ENCODE measurements at places on chromosomes 11 and 22.

DNA sequence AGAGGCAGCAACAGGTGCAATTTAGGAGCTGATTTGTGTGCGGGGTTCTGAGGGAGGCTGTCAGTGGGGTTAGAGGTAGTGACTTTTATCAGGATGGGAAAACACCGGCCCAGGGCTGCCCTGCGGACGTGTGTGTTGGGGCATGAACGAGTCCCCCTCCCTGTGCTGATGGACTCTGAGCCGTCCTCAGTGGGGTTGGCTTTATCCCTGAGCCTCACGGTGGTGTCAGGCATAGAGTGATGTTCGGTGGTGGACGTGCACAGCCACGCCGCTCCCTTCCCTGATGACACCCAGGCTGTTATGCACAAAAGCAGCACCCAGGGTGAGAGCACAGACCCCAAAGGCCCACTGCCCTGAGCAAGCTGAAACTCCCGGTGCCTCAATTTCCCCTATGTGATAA is 809.1 kb downstream of the BRD1 start:
- DNase-seq, result no peak

DNA sequence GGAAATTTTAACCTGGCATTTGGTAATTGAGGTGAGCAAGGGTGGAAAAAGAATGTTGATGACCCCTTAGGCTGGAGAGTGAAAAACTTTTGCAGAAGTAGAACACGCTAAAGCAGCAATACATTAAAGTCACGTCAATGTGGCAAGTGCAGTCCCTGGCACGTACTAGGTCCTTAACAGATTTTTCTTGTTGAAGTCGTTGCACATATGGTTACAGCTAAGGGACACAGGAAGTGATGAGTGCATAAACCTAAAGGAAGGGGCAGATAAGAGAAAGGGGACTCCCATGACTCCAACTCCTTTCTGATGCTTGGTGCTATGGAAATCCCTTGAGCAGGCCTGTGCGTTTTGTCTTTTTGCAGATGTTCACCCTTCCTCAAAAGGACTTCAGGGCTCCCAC is 1.2 kb downstream of the ACCS start:
- no peak for DNase-seq

GRCh38 chr11:75812542-75813040 is 2.4 kb upstream of the UVRAG start:
- no peak for DNase-seq

DNA sequence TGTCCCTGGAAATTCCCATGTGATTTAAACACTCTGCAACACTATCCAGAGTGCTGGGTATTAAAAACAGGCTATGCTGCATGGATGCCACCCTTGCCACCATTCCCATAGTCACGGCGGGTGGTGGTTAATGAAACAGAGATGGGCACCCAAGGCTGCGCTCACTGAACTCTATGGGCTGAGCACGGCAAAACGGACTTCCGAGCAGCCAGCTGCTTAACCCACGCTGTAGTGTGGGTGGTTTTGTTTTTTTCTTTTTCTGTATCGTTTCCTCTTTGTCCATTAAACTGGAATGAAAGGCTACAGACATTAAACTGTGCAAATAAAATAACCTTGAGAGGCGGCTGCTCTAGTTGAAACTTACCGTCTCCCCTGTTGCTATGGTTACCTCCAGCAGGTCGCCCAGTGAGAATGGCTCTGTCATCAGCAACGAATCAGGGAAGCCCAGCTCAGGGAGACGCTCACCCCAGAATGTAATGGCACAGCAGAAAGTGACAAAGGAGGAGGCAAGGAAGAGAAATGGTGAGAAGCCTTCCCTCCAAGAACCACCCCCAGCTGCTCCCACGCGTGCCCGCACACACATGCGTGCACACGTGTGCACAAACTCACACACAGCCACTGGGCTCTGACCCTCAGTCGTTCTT is 102.1 kb downstream of the C11orf91 start:
- DNase-seq, result peak; percentile 92

- no peak for DNase-seq
These were observed 3.1 kb upstream of the PIK3IP1 start for GRCh38 chr22:31295360-31295759.

- no peak for DNase-seq
These were observed 73.6 kb upstream of the TTLL12 start for GRCh38 chr22:43260331-43261231.

- DNase-seq, result no peak
These were observed 22.1 kb downstream of the CD44 start for GRCh38 chr11:35160902-35161597.

Data from posterior cingulate gyrus (tissue), 11 donors.